ENCODE measurements at places on chromosomes 7 and 10. TPM values are rescaled to one million over a fixed set of nuclear protein-coding genes. Genes with fewer than 3 reads are reported as not detected.

Gene TMEM236
- not detected for total RNA-seq

Gene HOXA11
- total RNA-seq: 1.1 TPM

Gene CCDC172
- not detected for total RNA-seq

GRCh38 chr10:114273910-114274309 lies 34.9 kb downstream of the VWA2 start:
- DNase-seq: no peak
